ENCODE measurements at places on chromosomes 11 and 22. TPM values are rescaled to one million over a fixed set of nuclear protein-coding genes. Genes with fewer than 3 reads are reported as not detected.

DNA sequence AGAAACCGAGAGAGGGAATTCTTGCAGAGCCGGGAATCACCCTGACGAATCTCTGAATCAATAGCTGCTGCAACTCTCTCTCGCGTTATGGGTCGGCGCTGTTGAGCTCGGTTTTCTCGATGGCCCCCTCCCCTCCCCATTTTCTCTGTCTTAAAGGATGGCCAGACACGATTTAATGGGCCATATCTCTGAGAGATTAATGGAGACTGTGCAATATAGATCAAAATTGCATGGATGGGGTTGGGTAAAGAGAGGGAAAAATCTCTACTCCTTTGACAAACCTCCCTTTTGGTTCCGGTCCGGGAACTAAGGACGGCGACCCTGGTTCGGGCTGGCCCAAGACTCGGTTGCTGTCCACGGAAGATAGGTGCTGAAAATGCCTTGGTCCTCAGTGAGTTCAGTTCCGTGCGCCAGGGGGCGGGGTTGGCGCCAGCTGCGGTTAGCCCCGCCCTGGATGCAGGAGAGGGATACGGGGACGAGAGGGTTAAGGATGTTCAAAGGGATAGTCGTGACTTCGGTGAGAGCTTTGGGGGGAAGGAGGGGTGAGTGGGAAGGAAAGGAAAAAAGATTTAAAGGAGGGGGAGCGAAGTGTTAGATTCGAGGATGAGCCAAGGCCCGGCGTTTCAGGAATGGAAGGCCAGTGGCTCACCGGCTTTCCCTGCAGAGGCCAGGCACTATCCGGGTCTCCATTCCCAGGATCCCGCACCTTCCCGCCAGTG lies 103.6 kb upstream of the HSD17B12 start:
- peak overlapping the region; percentile 35 for H3K4me3 ChIP-seq
- no peaks in the 10 kb centered on the region for H3K36me3 ChIP-seq
- no peak overlapping the region for H3K27ac ChIP-seq
- H3K4me1 ChIP-seq, result peaks cover 50% of the 10 kb centered on the region
- no peak for DNase-seq

- H3K4me3 ChIP-seq, result no peak overlapping the region
- no peaks in the 10 kb centered on the region for H3K27me3 ChIP-seq
- no peak for DNase-seq
- no peaks in the 10 kb centered on the region for H3K36me3 ChIP-seq
Measured at GRCh38 chr11:8361206-8361605, 97.5 kb upstream of the LMO1 start.

The CECR2 gene
- 2.1 TPM for total RNA-seq

DNA sequence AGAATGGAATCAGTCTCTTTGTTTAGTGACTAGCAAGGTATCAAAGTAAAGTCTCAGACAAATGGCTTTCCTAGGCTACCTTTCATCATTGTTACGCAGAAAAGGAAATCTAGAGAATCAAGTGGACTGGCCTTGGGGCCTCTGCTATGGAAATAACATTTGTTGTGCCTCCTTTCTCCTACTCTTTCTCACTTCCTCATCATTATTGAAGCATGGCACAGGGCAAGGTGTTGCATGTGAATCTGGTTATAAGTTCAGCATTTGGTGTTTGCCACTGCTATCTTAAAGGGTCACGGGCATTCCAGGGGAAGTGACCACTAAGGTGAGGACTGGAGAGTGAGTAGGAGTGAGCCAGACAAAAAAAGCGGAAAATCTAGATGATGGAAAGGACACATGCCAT lies 54.9 kb downstream of the GLYATL1 start:
- H3K27me3 ChIP-seq, result no peaks in the 10 kb centered on the region
- DNase-seq, result no peak
- H3K27ac ChIP-seq, result no peak overlapping the region
- no peaks in the 10 kb centered on the region for H3K36me3 ChIP-seq
- no peaks in the 10 kb centered on the region for H3K4me1 ChIP-seq

- no peaks in the 10 kb centered on the region for H3K36me3 ChIP-seq
- H3K27ac ChIP-seq, result peak overlapping the region; percentile 83
- no peaks in the 10 kb centered on the region for H3K27me3 ChIP-seq
- DNase-seq, result no peak
- no peak overlapping the region for H3K4me3 ChIP-seq
- peaks cover 49% of the 10 kb centered on the region for H3K4me1 ChIP-seq
Measured at GRCh38 chr11:76266286-76267100, 60.2 kb upstream of the WNT11 start.

DNA sequence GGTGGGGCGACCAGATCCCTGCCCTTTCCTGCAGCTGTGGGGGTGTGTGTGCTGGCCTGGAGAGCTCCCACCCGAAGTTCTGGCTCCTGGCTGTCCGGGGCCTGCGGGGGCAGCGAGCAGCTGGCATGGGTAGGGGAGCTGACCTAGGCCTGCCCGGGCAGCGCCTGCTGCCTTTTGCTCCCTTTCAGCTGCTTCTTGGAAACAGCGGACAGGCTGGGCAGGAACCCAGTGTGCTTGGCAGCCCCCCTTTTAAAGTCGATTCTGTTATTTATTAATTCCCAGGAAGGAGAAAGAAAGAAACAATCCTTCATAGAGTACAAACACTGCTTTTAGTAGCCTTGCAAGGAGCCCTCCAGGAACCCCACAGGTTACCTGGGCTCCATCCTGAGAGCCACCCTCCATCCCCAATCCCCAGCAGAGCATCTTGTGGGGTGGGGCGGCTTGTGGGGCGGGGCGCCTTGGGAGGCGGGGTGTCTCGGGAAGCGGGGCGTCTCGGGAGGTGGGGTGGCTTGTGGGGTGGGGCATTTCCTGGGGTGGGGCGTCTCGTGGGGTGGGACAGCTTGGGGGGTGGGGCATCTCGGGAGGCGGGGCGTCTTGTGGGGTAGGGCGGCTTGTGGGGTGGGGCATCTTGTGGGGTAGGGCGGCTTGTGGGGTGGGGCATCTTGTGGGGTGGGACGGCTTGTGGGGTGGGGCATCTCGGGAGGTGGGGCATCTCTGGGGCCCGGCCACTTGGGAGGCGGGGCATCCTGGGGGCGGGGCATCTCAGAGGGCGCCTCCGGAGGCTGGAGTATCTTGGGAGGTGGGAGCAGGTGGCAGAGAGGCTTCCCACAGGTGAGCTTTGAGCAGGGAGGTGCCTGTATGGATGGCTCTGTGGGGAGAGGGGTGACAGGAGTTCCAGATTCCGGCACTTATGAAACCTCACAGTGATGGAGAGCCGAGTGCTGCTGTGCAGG lies 7.0 kb downstream of the CD81 start:
- H3K4me1 ChIP-seq, result peaks cover 100% of the 10 kb centered on the region
- H3K36me3 ChIP-seq, result no peaks in the 10 kb centered on the region
- H3K4me3 ChIP-seq, result peak overlapping the region; percentile 12
- no peak for DNase-seq

GRCh38 chr11:30919389-30920152 lies 333.4 kb upstream of the MPPED2 start:
- DNase-seq, result no peak
- no peak overlapping the region for H3K27ac ChIP-seq
- H3K27me3 ChIP-seq, result no peaks in the 10 kb centered on the region
- H3K36me3 ChIP-seq, result no peaks in the 10 kb centered on the region
- no peak overlapping the region for H3K4me3 ChIP-seq

GRCh38 chr22:39839204-39839603 lies 54.4 kb downstream of the ENTHD1 start:
- no peaks in the 10 kb centered on the region for H3K4me1 ChIP-seq
- H3K4me3 ChIP-seq, result no peak overlapping the region
- H3K27me3 ChIP-seq, result no peaks in the 10 kb centered on the region
- no peak for DNase-seq

- no peaks in the 10 kb centered on the region for H3K27me3 ChIP-seq
- H3K27ac ChIP-seq, result no peak overlapping the region
- peaks cover under 1% of the 10 kb centered on the region for H3K4me1 ChIP-seq
- DNase-seq, result no peak
- H3K36me3 ChIP-seq, result no peaks in the 10 kb centered on the region
- H3K4me3 ChIP-seq, result no peak overlapping the region
Measured at GRCh38 chr22:36755316-36755715, 20.6 kb downstream of the IFT27 start.

- H3K4me1 ChIP-seq, result peaks cover 45% of the 10 kb centered on the region
- peak overlapping the region; percentile 41 for H3K4me3 ChIP-seq
- no peaks in the 10 kb centered on the region for H3K27me3 ChIP-seq
- no peak for DNase-seq
Measured at GRCh38 chr22:20979243-20979809, 2.8 kb upstream of the LZTR1 start.

The MPPED2 gene
- 2.5 TPM for total RNA-seq

- no peaks in the 10 kb centered on the region for H3K36me3 ChIP-seq
- no peak overlapping the region for H3K27ac ChIP-seq
- no peak overlapping the region for H3K4me3 ChIP-seq
- no peaks in the 10 kb centered on the region for H3K27me3 ChIP-seq
Measured at GRCh38 chr22:35102663-35103062, 36.7 kb downstream of the ISX start.

DNA sequence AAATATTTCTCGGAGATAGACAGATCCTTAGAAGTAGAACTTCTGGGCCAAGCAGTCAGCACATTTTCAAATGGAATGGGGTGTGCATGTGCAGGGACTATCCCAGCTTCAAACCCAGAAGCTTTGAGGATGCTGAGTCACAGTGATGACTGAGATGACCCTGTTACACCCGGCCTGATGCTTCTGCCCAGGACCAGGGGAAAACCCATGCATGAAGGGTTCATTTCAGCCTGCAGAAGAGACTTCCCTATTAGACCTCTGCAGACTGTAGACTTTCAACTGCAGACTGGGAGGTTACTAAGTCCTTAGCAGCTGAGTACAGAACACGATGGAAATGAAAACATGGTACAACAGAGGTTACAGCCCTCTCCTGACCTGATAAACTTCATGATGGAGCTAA lies 3.6 kb upstream of the OR2AT4 start:
- no peak overlapping the region for H3K27ac ChIP-seq
- H3K27me3 ChIP-seq, result peaks cover 6% of the 10 kb centered on the region
- H3K4me3 ChIP-seq, result no peak overlapping the region
- no peaks in the 10 kb centered on the region for H3K36me3 ChIP-seq

The OR52H1 gene
- total RNA-seq, result not detected

The USP35 gene
- 9.6 TPM for total RNA-seq

The TFIP11 gene
- total RNA-seq, result 23.5 TPM

DNA sequence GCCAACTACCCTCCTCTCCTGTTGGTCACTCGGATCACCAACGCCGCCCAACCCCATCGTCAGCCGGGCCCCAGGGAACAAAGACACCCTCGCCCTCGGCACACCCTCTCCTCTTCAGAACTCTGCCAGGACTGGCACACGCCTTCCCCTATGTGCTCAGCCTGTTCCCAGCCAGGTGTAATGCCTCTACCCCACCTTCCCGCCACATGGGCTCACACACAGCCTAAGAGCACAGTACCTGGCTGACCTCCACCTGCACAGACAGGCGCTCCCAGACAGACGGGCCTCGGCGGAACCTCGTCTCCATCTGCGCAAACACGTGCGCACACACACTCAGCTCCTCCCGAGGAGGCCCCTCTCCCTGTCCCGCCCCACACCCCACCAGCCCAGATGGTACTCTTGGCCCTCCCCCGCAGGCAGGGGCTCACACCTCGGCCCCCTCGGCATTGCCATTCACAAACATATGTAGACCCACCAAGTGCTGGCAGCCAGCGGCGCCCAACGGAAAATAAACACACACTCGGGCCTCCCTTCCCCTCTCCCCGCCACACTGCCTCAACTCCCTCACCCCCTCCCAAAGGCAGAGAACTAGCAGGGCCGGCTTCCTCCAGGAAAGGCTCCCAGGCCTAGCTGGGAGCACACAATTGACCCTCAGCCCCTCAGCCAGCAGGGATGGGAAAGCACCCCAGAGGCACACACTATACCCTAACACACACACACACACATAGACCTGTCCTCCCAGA lies 8.5 kb downstream of the ELFN2 start:
- H3K27ac ChIP-seq, result no peak overlapping the region

GRCh38 chr22:27512283-27512761 lies 289.2 kb downstream of the MN1 start:
- no peaks in the 10 kb centered on the region for H3K36me3 ChIP-seq
- H3K4me1 ChIP-seq, result peaks cover 19% of the 10 kb centered on the region
- no peak for DNase-seq
- H3K27me3 ChIP-seq, result no peaks in the 10 kb centered on the region
- H3K27ac ChIP-seq, result peak overlapping the region; percentile 45

The HNRNPUL2 gene
- 31.4 TPM for total RNA-seq

GRCh38 chr22:29617922-29618629 lies 14.6 kb downstream of the NF2 start:
- no peak overlapping the region for H3K4me3 ChIP-seq
- H3K4me1 ChIP-seq, result peaks cover 45% of the 10 kb centered on the region
- H3K27me3 ChIP-seq, result no peaks in the 10 kb centered on the region
- H3K27ac ChIP-seq, result no peak overlapping the region
- no peaks in the 10 kb centered on the region for H3K36me3 ChIP-seq

The FLRT1 gene
- total RNA-seq, result 2.5 TPM

DNA sequence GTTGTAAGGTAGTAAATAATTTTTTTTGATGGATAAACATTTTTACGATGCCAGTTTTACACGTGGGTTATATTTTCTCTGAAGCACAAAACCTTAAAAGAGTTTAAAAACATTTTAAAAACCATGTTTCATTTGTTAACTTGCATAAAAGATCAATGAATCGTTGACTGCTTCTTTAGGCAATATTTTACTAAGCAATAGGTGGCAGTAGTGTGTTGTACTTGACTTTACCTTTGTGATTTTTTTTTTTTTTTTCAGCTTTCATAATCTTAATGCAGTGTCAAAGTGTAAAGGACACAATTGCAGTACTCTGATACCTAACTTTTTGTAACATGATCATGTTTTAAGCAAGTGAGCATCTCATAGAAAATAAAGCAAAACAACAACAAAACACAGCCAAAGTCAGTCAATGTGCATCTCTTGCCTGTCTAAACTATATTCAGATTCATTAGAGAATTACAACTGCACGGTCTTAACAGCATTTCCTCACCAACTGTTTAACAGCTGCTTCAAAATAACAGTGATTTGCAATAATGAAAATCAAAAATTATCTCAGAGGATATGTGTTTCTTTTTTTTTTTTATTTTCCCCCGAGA lies 27.7 kb downstream of the DNAJC24 start:
- H3K4me1 ChIP-seq, result no peaks in the 10 kb centered on the region
- H3K27me3 ChIP-seq, result no peaks in the 10 kb centered on the region
- H3K36me3 ChIP-seq, result no peaks in the 10 kb centered on the region
- no peak for DNase-seq
- no peak overlapping the region for H3K27ac ChIP-seq

GRCh38 chr22:26570115-26570514 lies 19.8 kb downstream of the TPST2 start:
- H3K27me3 ChIP-seq, result no peaks in the 10 kb centered on the region
- DNase-seq, result no peak
- H3K27ac ChIP-seq, result no peak overlapping the region
- H3K4me3 ChIP-seq, result no peak overlapping the region
- H3K36me3 ChIP-seq, result peaks cover under 1% of the 10 kb centered on the region
- no peaks in the 10 kb centered on the region for H3K4me1 ChIP-seq
